ENCODE measurements at places on chromosomes 4 and X. TPM values are rescaled to one million over a fixed set of nuclear protein-coding genes. Genes with fewer than 3 reads are reported as not detected.

- peak; percentile 59 for ATAC-seq
Measured at GRCh38 chrX:120769576-120770341, 105.9 kb downstream of the CT47B1 start.

Gene PDCL2
- not detected for total RNA-seq

Gene EMCN
- 0.10 TPM for total RNA-seq

DNA sequence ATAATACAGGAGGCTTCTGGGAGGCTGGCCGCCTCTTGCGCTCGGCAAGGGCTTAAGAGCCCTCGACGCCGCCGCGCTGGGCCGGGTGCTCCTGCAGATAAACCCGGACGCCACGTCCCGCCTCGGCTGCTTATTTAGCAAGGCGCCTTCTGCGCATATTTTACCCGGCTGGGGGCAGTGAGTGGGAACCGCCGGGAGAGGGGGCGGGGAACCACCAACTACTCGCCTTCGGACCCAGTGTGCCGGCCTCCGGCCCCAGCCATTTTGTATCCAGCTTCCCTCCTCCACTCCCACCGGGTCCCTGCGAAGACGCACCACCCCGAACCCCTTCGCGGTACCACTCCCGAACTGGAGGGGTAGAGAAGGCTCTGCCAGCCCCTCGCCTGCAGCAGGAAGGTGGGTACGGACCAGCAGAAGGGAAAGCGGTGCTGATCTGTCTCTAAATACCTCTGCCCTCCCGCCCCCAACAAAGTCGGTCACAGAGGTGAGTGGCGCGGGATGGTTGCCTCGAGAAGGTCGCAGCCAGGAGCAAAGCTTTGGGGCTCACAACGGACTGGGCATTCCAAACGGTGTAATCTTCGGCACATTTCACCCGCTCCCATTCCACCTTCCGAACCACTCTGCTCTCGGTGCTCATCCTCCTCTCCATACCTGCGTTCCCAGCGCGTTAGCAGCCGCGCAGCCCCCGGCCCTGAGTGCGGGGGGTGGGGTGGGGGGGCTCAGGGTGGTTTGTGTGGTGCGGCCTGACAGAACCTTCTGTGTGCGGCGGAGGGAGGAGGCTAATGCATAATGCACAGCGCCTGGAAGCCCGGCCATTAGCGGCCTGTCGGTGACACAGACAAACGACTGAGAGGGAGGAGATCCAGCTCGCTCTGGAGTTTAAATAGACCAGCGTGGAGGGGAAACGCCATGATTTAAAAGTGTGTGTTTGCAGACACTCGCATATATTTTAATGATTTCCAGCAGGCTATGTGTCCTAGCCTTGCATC is 4.9 kb upstream of the BCOR start:
- peak; percentile 31 for ATAC-seq

- ATAC-seq, result no peak
Measured at GRCh38 chrX:101488796-101489195, 3.5 kb downstream of the ARMCX4 start.

DNA sequence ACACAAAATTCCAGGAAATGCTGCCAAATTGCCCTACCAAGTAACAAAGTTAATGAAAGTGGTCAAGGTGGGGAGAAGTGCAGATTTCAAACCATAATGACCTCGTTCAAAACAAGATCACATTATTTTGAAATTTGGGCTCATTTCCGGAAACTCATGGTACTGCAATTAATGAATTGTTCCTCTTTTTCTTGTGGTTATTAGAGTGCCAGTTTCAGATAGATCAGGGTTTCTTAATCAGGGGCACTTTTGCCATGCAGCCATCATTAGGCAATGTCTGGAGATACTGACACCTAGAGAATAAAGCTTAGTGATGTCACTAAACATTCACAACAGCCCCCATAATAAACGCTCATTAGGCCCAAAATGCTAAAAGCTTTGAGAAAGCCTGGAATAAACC is 381.5 kb upstream of the GALNT7 start:
- ATAC-seq, result no peak

GRCh38 chrX:3244955-3245354 is 101.5 kb downstream of the MXRA5 start:
- ATAC-seq, result no peak

Gene TEX13A
- total RNA-seq, result not detected

Gene MAP7D2
- 9.8 TPM for total RNA-seq

All from motor neuron (in vitro differentiated cells).